ENCODE measurements at places on chromosomes 3 and 15. TPM values are rescaled to one million over a fixed set of nuclear protein-coding genes. Genes with fewer than 3 reads are reported as not detected.

GRCh38 chr3:4670352-4670751 is 177.2 kb downstream of the ITPR1 start:
- peak; percentile 7 for DNase-seq

Gene CHRNB4
- total RNA-seq: not detected

DNA sequence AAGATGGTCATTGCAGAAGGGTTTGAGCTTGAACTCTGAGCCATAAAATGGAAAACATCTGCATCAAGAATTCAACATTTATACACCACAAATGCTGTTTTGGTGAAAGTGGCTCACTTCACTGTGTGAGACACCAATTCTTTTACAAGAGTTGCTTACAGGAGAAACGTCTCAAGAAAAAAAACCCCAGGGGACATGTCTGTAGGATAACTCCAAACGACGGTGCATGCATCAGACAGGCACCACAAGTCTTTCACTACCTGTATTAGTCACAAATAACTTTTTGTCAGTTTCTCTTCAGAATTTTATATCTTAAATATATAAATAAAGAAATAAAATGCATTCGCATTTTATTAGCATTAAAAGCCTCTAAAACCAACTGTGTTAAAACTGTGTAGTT is 164.3 kb downstream of the EFHB start:
- no peak for DNase-seq

GRCh38 chr3:167718582-167718981 is 16.1 kb downstream of the PDCD10 start:
- no peak for DNase-seq

DNA sequence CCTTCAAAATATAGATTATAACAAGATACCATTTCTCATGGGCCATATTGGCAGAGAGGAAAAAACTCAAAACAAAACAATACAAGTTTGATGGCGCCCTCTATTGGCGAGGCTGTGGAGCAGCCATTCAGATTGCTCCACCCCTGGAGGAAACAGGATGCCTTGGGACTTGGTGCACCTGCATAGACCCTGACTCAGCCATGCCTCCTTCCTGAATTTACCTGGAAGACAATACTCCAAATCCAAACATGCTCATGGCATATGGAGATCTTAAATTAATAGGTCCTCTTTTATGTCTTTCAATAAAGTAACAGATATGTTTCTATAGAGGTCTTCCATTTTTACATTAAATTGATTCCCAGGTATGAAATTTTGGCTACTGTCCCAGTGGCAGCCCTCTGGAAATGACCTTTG is 90.0 kb downstream of the APBA2 start:
- DNase-seq: peak; percentile 39

DNA sequence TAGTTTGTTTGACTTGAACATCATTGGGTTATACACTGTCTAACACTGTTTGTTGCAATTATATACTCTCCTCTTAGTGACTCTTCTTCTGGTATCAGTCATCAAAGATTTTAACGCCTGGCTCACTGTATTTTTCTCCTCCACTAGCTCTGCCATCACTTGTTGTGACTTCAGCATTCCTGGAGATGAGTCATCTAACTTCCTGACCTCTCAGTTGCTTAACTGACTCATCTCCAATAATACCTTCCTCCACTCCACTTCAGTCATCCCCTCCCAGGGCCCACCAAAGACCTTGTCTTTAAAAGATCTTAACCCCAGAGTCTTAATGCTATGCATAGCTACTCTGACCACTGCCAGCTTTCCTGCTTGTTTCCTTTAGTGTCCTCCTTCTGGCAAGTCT is 28.6 kb upstream of the CLSTN2 start:
- DNase-seq: no peak

- DNase-seq: no peak
Observed at GRCh38 chr3:28986922-28987321, 293.9 kb upstream of the RBMS3 start.

DNA sequence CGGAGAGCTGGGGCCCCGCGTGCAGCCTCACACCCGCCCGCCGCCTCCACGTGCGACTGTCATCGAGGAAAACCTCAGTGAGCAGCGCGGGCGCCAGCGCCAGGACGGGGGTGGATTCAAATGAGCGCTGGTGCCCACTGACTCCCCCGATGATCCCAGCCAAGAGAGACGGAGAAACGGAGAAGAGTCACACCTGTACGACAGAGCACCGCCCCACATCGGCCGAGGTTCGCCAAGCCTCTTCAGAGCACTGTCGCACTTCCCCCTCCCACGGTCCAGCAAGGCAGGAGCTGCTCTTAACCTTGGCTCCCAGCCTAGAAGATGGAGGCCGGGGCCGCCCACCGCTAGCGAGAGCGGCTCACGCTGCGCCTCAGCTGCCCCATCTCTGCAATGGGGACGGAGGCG is 130.9 kb upstream of the IQSEC1 start:
- no peak for DNase-seq

Gene STRA6
- under 0.01 TPM for total RNA-seq

- no peak for DNase-seq
Observed at GRCh38 chr3:145882436-145882835, 278.5 kb downstream of the PLOD2 start.

GRCh38 chr3:42605546-42606173 is 5.2 kb downstream of the NKTR start:
- peak; percentile 82 for DNase-seq

- DNase-seq: peak; percentile 94
Observed at GRCh38 chr3:9946112-9947024, 5.8 kb downstream of the PRRT3 start.

DNA sequence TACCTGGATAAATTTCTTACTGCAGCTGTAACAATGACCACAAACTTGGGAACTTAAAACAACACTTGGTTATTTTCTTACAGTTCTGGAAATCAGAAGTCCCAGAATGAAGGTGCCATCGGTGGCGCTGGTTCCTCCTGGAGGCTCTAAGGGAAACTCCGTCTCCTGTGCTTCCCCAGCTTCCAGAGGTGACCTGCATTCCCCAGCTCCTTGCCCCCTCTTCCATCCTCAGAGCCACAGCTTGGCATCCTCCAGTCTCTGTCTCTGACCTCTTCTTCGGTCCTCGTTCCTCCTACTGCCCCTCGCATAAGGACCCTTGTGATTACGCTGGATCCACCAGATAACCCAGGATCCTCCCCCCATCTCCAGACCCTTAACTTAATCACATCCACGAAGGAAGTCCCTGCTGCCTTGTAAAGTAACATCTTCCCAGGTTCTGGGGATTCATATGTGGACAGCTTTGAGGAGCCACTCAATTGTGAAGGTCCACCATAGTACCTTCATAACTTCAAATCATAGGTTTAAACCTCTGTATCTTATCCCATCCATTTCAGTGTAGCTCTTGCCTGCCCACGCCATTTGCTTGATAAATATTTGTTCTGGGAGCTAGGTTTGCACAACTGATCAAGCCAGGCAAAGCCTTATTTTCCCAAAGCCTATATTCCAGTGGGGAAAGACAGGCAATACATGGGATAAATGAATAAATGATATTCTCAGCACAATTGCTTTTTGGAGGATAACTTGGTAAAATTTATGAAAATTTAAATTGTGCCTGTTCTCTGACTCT is 34.8 kb downstream of the KLF15 start:
- no peak for DNase-seq

GRCh38 chr3:97860364-97860763 is 38.6 kb downstream of the CRYBG3 start:
- DNase-seq: no peak

Gene IMPG2
- 0.26 TPM for total RNA-seq

DNA sequence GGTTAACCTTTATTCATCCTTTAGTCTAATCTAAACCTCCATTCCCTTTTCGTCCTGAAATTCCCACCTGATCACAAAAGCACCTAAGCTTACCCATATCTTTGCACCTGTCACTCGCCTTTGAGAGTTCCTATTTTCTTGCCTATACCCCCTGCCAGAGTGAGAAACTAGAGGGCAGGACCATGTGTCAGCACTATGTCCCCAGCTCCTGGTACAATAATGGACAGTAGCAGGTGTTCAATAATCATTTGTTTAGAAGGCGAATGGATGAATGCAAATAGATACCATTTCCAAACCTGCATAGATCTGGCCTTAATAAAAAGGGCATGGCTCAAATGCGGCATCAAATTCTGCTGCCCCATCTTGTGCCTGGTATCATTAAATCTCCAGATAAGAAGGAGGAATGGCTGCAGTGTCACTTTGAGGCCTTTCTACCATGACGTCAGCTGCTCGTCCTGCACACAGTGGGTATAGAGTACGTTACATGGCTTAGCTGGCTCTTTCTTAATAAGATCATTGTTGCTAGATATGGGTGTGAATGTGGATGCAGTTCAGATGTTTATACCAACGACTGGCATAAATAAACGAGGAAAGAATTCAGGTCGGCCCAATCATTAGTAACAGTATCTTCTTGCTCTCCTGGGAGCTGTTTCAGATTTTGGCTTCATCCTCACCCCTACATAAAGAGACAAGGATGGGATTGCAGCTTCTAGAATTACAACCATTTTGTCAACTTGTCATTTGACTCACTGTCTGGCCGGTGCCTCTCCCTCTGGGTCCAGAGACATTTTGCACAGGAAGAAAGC is 148.7 kb downstream of the RORA start:
- no peak for DNase-seq

Gene ACTC1
- total RNA-seq: not detected

DNA sequence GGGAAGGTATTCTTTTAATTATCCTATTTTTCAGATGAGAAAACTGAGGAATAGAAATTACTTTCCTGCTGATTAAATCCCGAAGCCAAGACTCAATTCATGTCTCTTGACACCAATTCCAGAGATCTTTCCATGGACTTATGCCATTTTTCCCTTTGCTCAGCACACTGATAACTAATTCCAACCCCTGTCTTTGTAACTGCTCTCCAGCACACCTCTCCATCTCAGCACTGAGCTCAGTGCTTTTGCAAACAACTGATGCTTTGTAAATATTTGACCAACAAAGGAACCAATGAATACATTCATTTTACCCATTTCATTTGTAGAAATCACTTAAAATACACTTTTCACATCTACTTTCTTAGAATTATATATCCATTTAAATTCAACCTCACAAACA is 249.1 kb downstream of the IL5RA start:
- no peak for DNase-seq

- no peak for DNase-seq
Observed at GRCh38 chr3:159896543-159896942, 92.1 kb upstream of the IL12A start.

DNA sequence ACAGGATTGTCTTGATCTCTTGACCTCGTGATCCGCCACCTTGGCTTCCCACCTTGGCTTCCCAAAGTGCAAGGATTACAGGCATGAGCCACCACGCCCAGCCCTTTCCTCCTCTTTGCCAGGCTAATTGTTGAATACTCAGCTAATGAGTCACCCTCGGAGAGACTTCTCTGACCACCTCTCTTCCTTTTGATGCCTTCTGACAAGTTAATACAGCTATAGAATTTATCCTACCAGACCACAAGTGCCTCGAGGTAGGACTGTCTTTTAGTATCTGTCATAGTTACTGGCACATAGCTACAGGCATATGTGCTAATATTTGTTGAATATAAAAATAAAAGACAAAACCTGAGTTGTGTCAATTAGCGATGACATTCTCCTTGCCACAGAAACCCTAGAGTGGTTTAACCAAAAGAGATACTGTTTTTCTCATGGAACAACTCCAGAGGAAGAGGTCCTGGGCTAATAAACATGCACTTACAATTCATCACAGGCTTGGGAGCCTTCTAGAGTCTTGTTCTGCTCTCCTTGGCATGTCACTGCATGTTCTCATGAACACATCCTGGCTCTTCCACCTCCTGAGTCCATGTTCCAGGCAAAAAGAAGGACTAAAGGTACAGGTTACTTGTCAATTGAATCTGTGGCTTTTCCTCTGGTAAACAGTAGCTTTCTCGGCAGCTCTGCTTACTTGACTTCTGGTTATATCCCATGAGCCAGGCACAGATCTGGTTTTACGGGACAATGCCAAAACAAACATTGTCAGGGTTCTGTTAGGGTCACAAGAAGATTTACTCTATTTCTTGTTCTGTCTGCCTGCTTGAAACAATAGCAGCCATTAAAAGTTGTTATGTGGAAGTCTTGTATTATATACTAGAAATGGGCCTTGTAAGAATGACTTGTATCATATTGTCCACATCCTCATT is 332.3 kb downstream of the THSD4 start:
- DNase-seq: peak; percentile 82

Gene TRAT1
- not detected for total RNA-seq

- no peak for DNase-seq
Observed at GRCh38 chr3:34619990-34620389, 821.6 kb downstream of the PDCD6IP start.

Gene KCNMB3
- 2.1 TPM for total RNA-seq

DNA sequence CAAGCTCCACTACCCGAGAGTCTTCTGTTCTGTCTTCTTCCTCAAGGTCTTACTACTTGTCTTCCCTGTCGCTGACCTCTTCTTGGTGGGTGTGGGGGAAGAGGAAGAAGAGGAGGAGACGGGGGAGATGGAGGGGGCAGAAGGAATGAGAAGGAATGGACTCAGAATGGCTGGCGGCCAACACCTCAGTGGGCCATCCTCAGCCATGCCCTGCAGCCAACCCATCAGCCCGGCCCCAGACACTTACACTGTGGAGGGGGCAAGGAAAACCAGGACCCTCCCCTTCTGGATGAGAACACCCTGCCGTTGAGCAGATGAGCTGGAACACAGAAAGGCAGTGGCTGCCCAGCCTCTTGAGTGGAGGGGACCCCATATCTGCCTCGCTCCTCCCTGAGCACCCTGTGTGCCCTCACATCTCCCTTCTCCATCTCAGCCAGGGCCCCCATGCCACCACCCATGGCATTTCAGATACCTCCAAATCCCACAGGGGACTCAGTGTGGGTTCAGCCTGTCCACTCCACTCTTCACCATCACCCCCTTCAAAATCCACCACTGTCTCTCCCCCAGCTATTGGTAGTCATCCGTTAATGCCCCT is 45.5 kb upstream of the PRR23E start:
- no peak for DNase-seq

Gene EAF2
- total RNA-seq: 0.51 TPM

DNA sequence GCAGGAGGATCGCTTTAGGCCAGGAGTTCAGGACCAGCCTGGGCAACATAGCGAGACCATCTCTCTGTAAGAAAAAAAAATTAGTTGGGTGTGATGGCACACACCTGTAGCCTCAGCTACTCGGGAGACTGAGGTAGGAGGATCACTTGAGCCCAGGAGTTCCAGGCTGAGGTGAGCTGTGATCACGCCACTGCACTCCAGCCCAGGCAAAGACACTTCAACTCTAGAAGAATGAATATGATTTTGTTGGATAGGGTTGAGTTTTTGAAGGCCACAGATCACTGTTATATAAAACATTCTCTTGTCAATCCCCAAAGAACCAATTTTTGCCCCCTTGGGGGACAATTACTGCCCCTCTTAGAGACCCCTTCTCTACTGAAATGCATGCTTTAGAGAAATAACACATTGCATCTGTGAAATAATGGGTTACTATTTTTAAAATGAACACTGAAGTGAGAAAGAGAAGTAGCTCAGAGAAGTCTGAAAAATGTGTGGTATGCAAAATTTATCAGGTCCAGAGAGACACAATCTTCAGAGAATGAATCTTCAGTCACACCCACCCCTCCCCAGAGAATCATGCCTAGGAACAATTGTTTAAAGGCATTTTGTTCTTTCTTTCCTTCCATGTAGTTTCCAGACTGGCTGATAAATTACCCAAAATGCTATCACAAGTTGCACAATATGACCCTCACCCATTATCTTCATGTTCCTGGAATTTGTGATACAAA is 42.7 kb downstream of the METTL6 start:
- no peak for DNase-seq

GRCh38 chr3:160981217-160981938 is 123.8 kb downstream of the B3GALNT1 start:
- DNase-seq: no peak

GRCh38 chr3:133455960-133456359 is 56.1 kb downstream of the BFSP2 start:
- DNase-seq: no peak

All from dermis microvascular lymphatic vessel endothelial cell (primary cell).